ENCODE measurements at places on chromosomes 16 and 17.

- no peak for DNase-seq
Measured at GRCh38 chr17:72381597-72382397, 261.0 kb downstream of the SOX9 start.

- DNase-seq, result no peak
Measured at GRCh38 chr17:2137342-2138098, 82.6 kb downstream of the HIC1 start.

- DNase-seq, result no peak
Measured at GRCh38 chr16:85436636-85437165, 176.4 kb upstream of the GSE1 start.

- no peak for DNase-seq
Measured at GRCh38 chr17:78242024-78242742, 10.8 kb downstream of the TMEM235 start.

Measured in HFF-Myc (cell line).